ENCODE measurements at places on chromosomes 11 and 22.

GRCh38 chr11:93024369-93024768, 54.9 kb downstream of the MTNR1B start:
- DNase-seq, result no peak

DNA sequence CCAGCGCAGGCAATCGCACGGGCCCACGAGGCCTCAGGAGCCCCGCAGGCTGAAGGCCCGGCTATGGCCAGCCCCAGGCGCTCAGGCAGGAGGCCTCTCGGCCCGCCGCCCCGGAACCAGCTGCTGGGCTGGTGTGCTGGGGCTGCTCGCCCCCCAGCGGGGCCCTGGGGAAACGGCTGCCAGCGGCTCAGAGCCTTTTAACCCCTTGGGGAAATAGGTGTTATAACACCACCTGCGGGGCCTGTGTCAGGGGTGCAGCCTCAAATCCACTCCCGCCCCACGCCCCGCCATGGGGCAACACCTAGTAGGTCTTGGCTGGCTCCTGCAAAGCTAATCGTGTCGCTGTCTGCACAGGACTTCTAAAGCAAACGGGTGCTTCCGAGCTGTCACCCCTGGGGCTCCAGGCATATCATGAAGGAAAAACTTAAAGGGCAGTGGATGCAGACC, 237.4 kb downstream of the TTC28 start:
- peak; percentile 40 for DNase-seq

DNA sequence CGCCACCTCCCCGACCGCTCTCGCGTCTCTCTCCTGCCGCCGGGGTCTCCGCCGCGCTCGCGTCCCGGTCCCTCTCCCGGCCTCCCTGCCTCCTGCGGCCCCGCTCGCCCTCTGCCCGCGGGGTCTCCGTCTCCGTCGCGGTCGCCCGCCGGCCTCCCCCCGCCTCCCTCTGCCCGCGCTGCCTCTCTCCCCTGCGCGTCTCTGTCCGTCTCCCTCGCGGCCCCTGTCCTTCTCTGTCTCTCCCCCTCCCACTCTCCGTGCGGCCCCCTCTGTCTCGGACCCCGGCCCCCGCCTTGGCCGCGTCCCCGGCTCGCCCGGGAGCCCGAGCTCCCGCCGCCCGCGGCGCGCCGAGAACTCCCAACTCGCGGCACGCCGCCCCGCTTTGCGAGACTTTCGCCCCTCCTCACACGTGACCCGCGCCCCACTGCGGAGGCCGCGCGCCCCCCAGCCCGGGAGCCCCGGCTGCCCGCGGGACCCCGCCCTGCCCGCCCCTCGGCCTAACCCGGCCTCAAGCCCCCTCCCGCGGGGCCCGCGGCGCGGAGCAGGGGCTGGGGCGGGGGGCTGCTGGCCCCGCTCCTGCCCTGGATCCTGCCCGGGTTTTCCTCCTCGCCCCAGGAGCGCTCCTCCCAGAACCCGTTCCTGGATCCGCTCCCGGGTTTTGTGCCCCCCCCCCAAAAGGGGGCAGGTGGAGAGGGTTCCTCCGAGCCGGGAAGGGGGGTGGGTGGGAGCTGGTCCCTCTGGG, 702 bp upstream of the KCNJ4 start:
- DNase-seq, result no peak

DNA sequence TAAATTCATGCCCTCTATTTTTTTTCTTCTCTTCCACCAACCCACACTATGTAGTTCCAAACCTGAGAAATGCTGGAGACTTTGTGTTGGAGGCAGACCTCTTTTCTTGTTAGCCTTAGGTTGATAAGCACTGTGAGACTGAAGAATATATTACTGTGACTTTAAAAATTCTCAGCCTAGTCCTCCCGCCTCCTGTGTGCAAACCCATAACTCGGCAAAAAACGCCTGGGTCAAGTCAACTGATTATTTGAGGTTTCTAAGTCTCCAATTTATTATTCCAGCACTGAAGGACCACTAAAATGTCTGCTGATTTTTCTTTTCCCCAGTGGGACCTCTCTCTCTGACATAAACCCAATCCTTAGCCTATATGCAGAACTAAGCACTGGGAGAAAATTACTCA, 1946.0 kb upstream of the RAG2 start:
- DNase-seq, result no peak

DNA sequence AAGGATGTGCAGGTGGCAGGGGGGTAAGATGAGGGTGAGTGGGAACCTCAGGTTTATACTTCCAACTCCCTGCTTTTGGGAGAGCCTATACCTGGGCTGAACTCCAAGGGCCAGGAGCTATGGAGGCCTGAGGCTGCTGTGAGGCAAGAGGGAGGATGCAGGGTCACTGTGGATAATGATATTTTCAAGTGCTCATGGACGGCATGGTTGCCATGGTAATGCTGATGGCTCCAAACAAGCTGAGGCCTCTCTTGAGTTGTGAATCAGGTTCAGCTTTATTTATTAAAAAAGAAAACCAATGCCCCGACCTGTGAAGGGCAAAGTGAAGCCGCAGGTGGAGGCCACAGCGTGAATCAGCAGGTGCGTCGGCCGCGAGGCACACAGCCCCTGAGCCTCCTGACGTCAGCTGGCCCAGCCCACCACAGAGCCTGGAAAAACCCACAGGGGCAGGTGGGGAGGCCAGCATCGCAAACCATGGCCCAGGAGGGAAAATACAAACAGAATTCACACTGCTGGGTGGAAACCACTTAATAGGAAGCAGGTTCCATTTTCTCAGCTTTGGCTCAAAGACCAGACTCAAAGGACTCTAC, 17.4 kb upstream of the CREB3L1 start:
- no peak for DNase-seq

- DNase-seq, result no peak
These were observed 24.1 kb upstream of the CHKA start for GRCh38 chr11:68145120-68145866.

DNA sequence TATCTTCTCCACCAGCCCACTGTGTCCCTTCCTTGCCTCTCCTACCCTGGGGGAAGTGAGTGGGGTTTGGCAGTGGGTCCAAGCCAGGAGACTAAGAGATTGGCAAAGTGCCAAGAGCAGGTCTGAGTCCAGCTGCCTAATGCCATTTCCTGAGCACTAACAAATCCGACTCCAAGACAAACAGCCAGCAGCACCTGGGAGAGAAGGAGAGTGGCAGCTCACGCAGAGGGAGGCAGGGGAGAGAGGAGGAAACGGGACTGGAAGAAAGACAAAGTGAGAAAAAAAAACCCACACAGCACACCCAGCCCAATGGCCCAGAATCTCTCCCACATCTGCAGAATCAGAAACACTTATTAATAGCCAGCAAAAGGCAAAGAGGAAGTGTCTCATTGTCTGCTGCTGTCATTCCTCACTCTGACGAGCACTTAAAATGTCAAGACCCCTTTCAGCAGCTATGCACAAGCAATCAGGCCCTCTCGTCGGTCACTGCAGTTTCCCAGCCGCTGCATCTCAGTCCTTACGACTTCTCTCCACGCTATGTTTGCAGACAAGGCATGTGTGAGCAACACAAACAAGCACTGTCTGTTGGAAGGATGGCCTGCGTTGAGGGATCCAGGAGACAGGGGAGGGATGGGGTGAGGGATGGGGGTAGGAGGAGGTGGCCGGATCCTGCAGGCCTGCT, 558.4 kb upstream of the CADM1 start:
- no peak for DNase-seq

GRCh38 chr11:120759046-120759445, 247.5 kb downstream of the GRIK4 start:
- no peak for DNase-seq

DNA sequence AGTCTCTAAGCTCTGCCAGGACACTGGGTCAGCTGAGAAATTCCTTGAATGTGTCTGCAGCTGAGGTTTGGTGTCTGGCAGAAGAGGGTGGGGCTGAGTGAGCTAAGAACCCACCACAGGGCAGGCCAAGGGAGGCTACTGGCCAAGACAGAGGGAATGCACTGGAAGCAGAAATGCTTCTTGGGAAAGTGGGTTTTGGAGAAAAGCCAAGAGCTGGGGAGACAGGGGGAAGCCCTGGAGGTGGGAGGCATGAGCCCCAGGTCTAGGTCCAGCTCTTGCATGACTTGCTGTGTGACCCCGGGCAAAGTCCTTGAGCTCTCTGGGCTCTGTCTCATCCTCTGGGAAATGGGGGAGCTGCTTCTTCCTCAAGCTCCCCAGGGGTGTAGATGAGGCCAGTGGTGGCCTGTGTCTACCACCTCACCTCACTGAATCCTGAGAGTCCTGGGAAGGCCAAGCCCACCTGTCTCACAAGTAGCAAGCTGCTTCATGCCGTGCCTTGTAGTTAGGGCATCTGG, 2.3 kb downstream of the MMP11 start:
- no peak for DNase-seq

- no peak for DNase-seq
These were observed 700.6 kb downstream of the METTL15 start for GRCh38 chr11:28808771-28809170.

DNA sequence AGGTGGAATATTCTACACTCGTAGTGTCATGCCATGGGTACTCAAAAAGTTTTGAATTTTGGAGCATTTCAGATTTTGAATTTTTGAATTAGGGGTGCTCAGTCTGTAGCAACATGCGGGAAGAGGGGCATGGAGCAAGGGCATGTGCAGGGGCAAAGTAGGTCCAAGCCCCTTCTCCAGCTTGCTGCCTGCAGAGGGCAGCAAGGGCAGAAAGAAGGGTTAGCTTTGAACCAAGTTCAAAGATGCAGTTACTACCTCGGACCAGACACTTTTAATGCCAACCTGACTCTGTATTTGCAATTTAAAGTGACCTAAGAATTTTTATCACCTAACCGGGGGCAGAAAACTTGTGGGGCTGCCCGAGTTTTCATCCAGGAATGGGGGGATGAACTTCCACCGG, 68.2 kb downstream of the CD82 start:
- no peak for DNase-seq

- DNase-seq, result no peak
These were observed 59.6 kb downstream of the ATXN10 start for GRCh38 chr22:45731041-45731797.

- no peak for DNase-seq
These were observed 11.6 kb upstream of the TMEM45B start for GRCh38 chr11:129804012-129804411.

DNA sequence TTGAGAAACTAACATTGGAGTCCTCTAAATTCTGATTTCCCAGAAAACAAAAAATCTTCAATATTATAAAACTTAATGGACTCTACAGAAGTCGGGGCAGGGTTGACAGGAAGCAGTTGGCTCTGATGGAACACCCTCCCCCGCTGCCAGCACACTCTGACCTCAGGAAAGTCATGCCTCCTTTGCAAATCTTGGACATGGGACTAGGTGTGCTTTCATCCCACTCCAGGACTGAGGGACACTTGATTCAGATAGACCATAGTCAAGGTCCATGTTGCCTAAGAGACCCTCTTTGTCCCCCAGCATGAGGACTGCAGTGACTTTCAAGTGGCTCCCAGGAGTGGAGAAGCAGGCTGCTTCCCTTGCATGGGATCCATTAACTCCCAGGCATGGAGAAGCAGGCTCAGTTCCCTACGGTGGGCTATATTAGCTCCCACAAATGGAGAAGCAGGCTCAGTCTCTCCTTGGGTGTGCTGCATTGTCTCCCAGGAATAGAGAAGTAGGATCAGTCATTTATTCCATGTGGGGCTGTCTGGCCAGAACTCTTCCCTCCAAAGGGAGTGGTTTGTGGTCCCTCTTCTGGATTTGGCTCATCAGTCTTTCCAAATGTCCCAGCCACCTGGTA, 38.3 kb downstream of the C22orf31 start:
- no peak for DNase-seq

DNA sequence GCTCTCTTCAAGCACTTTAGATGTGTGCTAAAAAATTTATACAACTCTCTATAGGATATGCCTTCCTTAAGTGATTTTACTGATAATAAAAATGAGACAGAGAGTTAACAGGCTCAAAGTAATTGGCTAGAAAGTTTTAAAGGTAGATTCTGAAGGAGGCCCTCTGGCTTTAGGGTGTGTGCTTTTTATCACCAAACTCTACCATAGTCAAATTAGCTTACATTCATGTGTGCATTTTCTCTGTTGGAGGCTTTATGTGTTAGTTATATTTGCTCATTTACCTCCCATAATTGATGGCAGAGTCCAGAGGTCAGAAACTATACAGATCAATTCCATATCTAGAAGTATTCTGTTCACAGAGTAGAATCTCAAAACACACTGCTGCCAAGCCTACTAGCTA, 317.5 kb downstream of the JRKL start:
- DNase-seq, result no peak

- no peak for DNase-seq
These were observed 71.4 kb downstream of the CTSC start for GRCh38 chr11:88266157-88266556.

DNA sequence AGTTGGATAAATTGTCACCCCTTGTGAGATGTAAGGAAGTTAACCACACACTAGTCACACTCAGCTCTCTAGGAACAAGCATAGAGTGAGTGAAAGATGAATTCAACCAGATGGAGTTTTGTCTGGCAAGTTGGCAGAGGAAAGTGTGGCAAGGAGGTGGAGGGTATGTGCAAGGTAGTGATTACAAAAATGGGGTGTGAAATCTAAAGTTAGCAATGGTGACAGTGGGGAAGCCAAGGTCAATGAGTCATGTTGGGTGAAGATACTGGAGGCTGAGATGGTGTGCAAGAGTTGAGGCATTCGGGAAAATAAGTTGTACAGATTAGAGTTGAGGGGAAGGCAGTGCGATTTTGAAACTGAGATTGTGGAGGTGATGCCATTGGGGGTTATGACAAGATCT, 33.7 kb downstream of the MRGPRX2 start:
- no peak for DNase-seq

GRCh38 chr11:87306262-87306851, 268.6 kb downstream of the TMEM135 start:
- DNase-seq, result no peak

DNA sequence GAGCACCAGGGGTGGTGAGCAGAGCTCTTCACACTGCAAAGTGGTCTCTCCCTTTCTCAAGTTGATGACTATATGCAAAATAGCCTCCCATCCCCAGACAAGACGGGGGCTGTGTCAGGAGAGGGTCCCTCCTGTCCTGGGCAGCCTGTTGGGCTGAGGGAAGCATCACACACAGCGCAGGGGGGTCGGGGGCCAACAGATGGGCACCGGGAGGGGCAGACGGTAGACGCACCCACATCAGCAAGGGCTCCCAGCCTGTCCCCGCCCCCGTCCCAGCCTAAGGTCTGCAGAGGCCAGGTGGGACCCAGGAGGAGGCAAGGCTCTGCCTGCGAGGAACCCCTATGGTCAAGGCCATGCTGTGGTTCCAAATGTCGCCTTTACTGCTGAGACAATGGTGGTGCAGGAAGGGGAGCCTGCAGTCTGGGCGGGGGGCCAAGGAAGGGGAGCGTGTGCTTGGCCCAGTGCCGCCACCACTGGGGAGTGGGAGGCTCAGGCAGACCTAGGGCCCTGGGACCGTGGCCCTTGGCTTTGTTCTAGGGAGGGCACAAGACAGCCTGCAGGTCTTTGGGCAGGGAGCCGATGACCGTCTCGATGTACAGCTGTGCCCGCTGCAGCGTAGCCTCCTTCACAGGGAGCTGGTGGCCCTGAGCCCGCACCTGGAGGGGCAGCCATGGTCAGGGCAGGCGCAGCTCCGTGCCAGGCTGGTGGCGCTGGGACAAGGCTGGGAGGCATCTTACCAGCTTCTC, 4.3 kb upstream of the PLXNB2 start:
- no peak for DNase-seq
